ENCODE measurements at places on chromosomes 6 and 20.

- no peak for DNase-seq
These were observed 25.5 kb downstream of the BANF2 start for GRCh38 chr20:17725094-17725835.

GRCh38 chr6:46756469-46757213 is 9.9 kb downstream of the ANKRD66 start:
- DNase-seq, result no peak

DNA sequence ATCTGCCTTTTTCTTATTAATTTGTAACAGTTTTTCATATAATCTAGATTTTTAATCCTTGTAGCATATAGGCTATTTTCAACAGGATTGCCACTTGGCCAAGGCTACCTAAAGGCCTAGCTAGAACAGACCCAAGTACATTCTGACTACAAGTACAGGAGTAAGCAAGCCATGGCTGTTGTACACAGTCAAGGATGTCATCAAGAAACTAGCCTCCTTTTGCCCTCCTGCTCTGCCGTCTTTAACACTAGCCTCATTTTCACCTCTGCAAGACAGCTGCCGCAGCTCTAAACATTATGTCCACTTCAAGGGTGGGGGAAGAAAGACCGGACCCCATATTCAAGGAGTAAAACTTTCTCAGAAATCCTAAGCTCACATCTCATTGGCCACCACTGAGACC is 45.1 kb downstream of the EPB41L2 start:
- DNase-seq, result no peak

DNA sequence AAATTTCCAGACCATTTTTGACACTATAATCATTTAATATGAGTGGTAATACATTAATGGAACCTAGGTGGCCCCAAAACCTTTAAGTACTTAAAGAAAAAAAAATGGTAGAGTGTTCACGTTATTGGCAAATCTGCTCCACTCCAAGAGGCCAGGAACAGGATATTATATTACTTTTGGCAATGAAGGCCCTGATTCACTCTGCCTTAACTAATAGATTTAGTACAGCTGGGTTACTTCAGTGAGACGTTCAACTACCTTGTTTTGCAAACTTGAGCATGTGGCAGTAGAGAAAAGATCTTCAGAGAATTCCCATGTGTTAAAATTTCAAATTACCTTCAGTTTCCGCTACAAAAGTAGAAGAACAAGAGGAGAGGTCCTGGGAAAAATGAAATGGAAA is 12.8 kb downstream of the ADNP start:
- no peak for DNase-seq

DNA sequence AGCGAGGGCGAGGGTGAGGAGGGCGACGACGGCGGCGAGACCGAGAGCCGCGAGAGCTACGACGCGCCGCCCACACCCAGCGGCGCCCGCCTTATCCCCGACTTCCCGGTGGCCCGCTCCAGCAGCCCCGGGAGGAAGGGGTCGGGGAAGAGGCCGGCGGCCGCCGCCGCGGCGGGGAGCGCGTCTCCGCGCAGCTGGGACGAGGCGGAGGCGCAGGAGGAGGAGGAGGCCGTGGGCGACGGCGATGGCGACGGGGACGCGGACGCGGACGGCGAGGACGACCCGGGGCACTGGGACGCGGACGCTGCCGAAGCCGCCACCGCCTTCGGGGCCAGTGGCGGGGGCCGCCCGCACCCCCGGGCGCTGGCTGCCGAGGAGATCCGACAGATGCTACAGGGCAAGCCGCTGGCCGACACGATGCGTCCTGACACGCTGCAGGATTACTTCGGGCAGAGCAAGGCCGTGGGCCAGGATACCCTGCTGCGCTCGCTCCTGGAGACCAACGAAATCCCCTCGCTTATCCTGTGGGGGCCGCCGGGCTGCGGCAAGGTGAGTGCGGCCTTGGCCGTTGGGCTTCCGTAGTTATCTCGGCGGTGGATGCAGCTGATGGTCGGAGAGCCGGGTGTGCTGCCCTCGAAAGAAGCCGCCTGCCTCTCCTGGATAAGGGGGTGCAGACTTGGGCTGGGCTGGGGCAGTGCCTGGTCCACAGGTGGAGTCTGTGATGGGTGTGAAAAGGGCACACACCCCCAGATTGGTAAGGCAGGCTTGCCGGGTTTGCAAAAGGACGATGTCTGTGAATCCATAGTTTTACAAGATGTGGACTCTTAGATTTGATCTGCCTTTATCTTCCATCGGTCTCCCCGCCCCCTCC is 938 bp downstream of the WRNIP1 start:
- peak; percentile 44 for DNase-seq

- no peak for DNase-seq
These were observed 11.2 kb upstream of the ZNF76 start for GRCh38 chr6:35248300-35248699.

- no peak for DNase-seq
These were observed 580.4 kb upstream of the PTCHD4 start for GRCh38 chr6:48691420-48691819.

- DNase-seq, result peak; percentile 17
These were observed 5.6 kb downstream of the RPL10A start for GRCh38 chr6:35473850-35474130.

DNA sequence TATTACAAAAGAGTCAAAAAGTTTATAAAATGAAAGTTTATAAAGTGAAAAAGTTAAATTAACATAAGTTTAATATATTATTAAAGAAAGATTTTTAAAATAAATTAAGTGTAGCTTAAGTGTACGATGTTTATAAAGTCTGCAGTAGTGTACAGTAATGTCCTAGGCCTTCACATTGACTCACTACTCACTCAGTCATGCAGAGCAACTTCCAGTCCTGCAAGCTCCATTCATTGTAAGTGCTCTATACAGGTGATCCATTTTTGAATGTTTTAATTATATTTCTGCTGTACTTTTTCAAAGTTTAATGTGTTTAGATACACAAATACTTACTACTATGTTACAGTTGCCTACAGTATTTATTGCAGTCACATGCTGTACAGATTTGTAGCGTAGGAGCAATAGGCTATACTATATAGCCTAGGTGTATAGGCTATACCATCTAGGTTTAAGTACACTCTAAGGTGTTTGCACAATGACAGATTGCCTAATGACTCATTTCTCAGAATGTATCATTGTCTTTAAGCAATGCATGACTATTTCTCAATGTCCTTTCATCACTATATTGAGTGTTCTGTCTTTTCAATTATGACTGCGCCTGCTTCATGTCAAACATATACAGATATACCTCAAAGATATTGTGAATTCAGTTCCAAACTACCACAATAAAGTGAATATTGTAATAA is 1110.3 kb upstream of the MAP3K7 start:
- DNase-seq, result no peak

DNA sequence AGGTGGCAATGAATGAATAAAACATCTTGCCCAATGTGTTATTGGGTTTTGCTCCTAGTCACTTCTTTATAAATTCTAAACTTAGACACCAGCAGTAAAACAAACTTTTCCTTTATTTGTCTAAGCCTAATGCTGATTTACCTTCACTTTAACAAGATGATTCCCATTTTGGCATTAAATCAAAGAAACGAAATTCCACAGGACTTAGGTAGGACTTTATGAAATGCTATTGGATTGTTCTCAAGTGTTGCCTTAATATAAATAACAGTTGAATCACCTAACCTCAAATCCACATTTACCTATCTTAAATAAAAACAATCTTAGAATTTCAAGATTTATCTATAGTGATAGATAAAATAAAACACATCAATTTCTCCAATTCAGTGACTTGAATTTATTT is 831.8 kb downstream of the EPHA7 start:
- DNase-seq, result no peak

DNA sequence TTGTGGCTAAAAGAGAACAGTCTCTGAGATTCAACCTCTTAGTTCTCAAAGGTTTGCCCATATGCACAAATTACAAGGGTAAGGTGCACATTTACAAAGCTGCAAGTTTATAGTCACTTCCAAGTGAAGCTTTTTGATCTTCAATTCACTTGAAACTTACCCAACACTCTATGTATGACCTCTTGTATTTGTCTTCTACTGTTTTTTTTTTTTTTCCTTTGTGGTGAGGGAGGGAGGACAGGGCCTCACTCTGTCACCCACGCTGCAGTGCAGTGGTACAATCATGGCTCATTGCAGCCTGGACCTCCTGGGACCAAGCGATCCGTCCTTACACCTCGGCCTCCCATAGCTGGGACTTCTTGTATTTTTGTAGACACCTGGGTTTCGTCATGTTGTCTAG is 4.5 kb upstream of the FOXO3 start:
- DNase-seq, result no peak

GRCh38 chr6:4294636-4295035 is 159.3 kb upstream of the ECI2 start:
- DNase-seq, result no peak

GRCh38 chr6:19669206-19669605 is 168.0 kb upstream of the ID4 start:
- DNase-seq, result no peak

DNA sequence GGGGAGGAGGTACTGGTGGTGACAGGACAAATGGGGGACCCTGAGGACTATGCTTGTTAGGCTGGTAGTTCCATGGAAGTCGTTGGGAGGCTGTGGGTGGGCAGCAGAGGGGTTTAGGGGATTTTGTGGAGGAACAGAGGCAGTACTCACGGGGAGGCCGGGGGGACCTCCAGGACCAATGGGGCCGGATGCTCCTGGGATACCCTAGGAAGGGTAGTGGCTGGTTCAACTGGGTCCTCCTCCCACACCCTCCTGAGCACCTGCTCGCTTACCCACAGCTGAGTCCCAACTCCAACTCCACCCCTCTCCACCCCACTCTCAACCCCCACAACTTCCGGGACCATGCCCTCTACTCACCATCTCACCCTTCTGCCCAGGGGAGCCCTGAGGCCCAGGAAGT is 25.9 kb downstream of the COL11A2 start:
- no peak for DNase-seq

GRCh38 chr20:59737073-59737666 is 132.8 kb downstream of the PHACTR3 start:
- DNase-seq, result no peak

GRCh38 chr6:163662604-163663225 is 248.2 kb downstream of the QKI start:
- no peak for DNase-seq

DNA sequence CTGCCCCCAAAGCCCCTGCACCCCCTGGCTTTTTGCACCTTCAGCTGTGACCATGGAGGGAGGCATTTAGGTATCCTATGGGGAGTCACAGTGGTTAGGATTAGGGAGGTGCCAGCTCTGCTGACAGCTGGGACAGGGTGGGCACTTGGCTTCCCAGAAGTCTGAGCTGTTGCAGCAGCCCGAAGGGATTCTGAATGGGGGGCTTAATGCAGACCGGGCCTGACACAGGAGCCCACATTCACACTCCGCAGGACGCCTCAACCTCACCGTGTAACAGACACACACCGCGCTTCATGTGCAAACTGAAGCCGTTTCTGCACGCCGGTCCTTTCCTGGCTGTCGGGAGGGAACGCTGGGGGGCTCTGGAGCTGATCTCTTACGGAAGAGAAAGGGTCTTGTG is 1.9 kb downstream of the EBF4 start:
- no peak for DNase-seq

DNA sequence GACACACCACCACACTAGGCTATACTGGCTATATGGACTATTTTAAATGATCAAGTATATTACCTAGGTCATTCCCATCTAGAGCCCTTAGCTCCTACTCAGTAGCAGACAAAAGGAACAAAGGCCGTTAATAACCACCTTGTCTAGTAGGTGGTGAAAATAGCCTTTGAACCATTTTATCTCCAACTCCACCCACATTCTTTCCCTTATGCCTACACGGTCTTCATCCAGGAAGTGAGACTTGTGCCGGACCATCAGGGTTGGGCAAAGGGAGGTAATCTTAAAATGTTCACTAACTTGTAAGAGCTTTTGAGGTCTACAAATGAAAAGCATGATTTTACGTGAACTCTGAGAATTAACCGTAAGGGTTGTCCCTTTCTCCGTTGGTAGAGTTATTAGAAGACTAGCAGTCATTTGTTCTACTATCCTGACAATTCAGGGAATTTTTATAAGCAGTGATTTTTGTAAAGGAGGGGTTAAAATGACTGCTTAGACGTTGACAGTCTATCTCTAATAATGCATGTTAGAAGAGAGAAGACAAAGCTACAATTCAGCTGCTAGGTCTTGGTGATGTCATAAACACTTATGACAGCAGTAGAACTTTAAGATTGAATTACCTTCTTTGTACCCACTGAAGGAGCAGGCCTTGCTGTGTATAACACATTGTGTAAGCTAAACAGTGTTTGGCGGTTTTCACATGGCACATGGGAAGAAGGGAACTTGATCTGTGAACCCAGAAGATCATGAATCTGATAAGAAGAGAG is 371.8 kb upstream of the JAG1 start:
- no peak for DNase-seq

- DNase-seq, result no peak
These were observed 2.8 kb upstream of the ZNF512B start for GRCh38 chr20:63972312-63973159.

DNA sequence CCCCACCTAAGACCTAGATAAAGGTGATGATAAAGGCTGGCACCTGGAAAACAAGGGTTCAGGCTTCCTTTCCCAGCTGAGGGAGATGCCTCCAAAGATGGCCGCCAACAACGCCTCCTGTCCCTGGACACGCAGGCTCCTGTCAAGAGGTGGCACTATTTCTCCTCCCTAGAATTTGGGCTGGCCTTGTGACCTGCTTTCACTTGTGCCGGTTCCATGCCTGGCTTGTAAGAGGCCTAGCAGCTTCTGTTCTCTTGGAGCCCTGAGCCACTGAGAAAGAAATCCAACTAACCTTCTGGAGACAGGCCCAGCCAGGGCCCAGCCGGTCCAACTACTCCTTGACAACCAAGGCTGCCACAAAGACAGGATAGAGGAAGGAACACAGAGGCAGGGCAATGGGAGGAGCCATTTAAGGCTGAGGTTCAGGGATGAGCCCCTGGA is 60.2 kb upstream of the RALY start:
- DNase-seq, result peak; percentile 36

- DNase-seq, result no peak
These were observed 101.7 kb upstream of the HDGFL1 start for GRCh38 chr6:22467645-22468044.

DNA sequence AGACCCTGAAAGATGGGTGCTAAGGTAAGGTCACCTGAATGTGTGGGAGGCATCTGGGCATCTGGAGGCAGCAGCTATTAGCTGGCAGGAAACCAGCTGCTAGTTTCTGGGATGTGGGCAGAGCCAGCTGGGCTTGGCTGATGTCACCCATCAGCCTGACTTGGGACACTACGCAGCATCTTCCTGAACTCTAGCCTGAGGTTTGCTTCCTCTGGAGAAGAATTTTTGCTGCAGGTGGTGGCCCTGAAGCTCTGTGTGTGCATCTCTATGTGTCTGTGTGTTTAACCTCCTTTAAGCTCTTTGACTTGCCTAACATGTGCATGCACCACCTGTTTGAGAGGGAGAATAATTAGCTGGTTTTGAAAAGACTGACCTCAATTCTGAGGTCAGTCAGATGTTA is 465.1 kb upstream of the CHD6 start:
- no peak for DNase-seq
